Stimulated activated CD8-positive, alpha-beta memory T cell treated with anti-CD3 and anti-CD28 coated beads, Interleukin-7, amount 100 ng/mL, for 4 hours (primary cell): ENCODE measurements at places on chromosomes 3 and 15.

- DNase-seq = no peak
These were observed 17.9 kb downstream of the ACSBG1 start for GRCh38 chr15:78216276-78217104.

DNA sequence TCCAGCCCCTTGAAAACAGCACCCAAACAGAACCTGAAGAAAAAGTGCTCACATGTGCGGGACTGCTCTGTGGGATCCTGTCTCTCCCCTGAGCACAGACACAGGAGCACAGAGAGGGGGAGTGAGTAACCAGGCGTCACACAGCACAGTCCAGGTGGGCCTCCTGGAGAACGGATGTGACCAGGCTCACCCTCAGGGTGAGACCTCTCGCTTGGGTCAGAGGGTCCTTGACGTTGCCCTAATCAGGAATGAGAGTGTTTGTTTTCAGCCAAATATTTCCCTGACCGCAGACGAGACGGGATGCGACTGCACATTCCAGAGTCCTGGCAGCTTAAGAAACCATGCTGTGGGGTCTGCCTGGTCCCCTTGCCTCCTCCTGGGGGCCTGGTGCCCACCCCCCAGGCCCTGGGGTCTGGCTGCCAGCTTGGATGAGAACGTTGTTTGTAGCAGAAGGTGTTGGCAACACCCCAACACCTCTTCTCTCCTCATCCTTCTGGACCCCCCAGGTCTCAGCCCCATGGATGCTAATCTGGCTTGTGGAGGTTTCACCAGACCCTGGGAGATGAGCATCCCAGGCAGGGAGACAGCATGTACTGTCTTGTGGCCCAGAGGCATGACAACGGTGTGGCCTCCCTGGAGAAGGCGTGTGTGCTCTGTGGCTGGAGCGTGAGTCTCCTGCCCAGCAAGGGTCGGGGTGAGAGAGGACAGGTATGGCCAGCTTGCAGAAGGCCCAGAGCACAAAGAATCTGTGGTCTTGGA lies 42.1 kb upstream of the SLC6A6 start:
- DNase-seq = no peak

DNA sequence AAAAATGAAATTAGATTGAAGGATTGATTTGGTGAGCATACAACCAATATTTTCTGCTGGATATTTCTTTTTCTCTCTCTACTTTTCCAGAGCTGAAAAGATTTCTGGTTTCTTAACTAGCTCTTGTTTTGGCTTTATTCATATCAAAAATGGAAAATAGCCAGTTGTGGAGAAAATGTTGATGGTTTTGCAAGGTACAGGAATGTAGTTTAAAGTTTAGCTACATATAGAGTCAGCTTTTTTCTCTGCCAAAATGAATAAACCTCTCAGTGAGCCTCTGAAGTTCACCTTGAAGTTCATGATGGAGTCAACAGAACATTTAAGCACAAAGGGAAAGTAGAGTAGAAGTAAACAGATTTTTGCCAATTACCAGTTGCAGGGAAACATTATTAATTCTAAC lies 720.5 kb upstream of the ALCAM start:
- DNase-seq = no peak

DNA sequence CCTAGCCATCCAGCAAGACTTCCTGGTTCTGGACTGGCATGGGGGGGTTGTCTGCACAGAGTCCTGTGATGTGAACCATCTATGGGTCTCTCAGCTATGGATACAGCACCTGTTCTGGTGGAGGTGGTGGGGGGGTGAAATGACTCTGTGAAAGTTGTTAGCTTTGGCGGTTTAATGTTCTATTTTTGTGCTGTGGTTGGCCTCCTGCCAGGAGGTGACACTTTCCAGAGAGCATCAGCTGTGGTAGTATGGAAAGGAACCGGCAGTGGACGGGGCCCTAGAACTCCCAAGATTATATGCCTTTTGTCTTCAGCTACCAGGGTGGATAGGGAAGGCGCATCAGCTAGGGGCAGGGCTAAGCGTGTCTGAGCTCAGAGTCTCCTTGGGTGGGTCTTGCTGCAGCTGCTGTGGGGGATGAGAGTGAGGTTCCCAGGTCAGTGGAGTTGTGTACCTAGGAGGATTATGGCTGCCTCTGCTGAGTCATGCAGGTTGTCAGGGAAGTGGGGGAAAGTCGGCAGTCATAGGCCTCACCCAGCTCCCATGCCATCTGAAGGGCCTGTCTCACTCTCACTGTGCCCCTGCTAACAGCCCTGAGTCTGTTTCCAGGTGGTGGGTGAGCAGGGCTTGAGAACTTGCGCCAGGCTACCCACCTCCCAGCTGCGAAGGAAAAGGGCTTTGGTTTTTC lies 7.1 kb upstream of the LARS2 start:
- no peak for DNase-seq

DNA sequence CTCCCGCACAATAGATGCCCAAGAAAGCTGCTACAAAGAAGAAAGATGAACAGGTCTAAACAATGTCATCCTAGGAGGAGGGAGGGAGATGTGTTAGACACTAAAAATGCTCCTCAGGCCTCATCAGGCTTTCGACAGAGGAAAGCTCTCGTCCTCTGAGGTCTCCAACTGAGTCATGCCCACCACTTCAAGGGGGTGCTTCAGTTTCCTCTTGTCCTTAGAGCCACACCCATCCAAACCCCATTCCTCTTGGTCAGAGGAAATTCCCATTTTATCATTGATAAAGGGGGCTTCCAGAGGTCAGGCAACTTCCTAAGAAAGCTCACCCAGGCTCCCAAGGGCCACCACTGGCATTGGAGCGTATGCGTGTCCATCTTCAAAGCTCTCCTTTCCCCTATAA lies 50.1 kb downstream of the HEG1 start:
- no peak for DNase-seq

- no peak for DNase-seq
These were observed 33.3 kb downstream of the EMC4 start for GRCh38 chr15:34258151-34258550.

DNA sequence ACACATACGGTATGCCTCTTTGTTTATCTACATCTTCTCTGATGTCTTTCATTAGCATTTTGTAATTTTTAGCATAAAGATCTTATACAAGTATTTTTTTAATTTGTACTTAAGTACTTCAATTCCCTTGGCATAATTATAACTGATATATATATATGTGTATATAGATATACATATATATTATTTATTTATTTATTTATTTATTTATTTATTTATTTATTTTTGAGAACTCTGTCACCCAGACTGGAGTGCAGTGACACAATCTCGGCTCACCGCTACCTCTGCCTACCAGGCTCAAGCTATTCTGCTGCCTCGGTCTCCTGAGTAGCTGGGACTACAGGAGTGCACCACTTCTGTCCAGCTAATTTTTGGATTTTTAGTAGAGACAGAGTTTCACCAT lies 382.7 kb downstream of the EPHA3 start:
- DNase-seq = no peak

DNA sequence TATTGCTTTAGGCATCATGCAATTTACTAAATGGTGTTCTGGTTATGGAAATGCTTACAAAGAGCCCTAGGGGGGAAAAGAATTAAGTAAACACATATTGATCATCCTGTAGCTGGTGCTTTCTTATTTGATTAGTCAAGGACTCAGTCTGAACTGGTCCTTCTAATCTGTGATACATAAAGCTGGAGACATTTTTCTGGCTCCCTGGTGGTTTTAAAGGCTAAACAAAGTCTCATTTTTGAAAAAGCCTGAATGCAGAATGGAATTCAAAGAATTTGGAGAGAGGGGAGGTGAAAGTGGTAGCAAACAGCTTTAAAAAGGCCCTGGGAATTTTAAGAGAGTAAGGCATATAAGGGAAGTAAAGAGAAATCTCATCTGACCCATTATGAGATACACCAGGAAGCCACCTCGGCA lies 149.7 kb downstream of the RBMS3 start:
- DNase-seq = no peak

DNA sequence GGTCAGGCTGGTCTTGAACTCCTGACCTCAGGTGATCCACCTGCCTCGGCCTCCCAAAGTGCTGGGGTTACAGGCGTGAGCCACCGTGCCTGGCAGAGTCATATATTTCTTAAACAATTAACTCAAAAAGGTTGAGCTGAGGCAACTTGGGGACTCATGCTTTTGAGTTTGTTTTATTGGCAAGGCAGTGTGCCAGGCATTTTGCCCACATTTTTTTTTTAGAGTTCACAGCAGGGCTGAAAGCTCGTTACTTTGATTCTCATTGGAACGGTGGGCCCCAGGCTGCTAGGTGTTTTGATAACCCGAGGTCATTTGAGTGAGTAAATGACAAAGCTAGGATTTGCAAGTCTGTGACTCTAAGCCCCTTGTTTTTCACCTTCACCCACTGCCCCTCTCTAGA lies 76.2 kb downstream of the CCK start:
- no peak for DNase-seq

GRCh38 chr15:31328428-31328968 lies 1.9 kb downstream of the KLF13 start:
- peak; percentile 76 for DNase-seq

- no peak for DNase-seq
These were observed 77.4 kb downstream of the MB21D2 start for GRCh38 chr3:192840143-192840836.

GRCh38 chr3:31358473-31359070 lies 174.2 kb upstream of the STT3B start:
- no peak for DNase-seq

DNA sequence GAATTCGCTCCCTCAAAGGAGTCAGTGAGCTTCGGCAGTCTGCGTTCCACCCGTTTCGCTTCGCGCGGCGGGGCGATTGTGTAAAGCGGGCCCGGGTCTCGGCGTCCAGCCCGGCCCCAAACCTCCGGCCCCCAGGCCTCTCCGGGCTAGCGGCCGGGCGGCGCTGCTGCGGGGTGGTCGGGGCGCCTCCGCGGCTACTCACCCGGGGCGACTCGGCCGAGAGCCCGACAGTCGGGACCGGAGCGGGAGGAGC lies 412 bp downstream of the CHDH start:
- DNase-seq = no peak

GRCh38 chr3:14466179-14466903 lies 63.9 kb downstream of the SLC6A6 start:
- DNase-seq = no peak

GRCh38 chr15:69954666-69955065 lies 143.1 kb downstream of the TLE3 start:
- DNase-seq = no peak

GRCh38 chr15:93035092-93035915 lies 53.7 kb downstream of the RGMA start:
- no peak for DNase-seq

DNA sequence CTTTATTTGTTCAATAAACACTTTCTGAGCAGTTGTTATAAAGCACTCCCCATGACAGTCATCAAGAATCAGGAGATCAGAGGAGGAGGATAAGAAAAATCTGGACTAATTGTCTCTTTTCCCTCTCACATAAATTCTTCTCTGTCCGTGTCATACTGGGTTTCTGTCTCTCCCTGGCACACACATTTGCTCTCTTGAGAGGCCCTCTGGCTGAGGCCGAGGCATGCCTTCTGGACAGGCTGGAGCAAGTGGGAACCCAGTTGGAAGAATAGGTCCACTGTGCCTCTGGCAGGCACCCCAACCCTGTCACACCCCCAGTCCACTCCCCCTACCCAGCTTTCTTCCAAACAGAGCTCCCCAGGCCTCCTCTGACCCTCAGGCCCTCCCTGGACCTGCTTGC lies 315.8 kb downstream of the UACA start:
- no peak for DNase-seq

GRCh38 chr3:71031914-71032521 lies 551.5 kb downstream of the FOXP1 start:
- DNase-seq = no peak

DNA sequence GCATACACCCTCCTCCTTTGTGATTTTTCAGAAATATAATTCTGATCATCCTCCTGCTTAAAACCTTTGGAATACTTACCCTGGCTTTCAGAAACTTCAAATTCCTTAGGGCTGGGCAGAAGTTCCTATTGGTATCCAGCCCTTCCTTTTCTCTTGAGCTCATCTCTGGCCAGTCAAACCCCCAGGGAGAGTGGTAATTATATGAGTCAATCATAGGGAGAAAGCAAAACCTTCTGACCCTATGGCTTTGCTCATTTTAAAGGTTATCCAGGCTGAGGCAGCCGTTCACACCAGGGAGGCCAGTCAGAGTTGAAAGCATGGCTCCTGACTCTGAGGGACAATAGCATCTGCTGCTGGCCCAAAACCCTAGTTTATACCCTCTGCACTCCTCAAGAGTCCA lies 23.9 kb upstream of the CTNNB1 start:
- no peak for DNase-seq

GRCh38 chr3:69309814-69310213 lies 76.1 kb downstream of the FRMD4B start:
- no peak for DNase-seq

DNA sequence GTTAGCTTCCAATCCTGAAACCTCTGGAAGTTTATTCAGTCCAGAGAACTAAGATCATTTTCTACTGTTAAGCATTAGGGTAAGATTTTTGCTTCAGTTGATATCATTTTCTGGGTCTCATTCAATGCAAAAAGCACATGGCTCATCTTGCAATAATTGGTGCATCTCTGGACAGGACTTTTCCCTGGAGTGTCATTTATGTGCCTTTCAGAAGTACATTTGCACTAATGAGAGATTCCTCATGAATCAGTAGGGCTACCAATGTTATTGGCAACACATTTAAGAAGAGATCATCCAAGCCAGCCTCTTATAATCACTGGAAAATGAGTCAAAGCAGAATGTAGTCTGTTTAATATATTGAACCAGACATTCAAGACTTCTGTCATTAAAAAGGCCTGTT lies 224.2 kb upstream of the CHRNA7 start:
- DNase-seq = no peak

DNA sequence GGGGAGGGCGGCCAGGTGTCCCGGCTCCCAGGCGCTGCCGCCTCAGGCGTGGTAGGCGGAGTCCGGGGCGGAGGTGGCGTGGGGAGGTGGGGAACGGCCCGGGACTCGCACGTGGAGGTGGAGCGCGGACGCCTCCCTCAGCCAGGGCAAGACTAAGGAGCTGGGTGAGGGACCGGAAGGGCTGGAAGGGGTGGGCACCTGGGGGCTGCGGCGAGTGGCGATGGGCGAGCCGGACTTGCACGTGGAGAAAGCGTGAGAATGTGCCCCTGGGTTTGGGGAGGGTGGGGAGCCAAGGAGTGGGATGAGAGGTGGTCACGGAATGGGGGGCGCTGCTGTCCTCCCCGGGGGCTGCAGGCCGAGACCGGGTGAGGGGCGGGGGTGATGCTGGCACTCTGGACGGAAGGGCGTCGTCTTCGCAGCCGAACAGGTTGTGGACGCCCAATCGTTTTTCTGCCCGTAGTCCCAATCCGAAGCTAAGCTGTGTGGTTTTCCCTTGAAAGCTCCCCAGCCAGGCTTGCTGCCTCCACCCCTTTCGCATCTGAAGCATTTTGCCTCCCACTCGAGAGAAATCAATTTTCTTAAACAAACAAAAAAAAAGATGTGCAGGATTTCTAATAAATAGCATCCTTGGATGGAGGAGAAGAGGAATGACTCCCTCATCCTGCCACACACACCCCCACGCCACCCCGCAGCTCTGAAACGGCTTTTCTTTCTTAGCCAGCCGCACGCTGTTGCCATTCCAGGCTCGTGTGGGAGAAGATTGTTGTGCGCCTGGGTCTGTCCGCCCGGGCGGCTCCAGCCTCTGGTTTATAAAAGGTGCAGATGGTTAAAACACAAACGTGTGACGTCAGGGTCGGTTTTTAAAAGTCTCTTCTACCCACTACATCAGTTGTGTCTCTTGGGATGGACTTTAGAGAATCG lies 62.5 kb upstream of the ANKRD28 start:
- no peak for DNase-seq
